ENCODE measurements at places on chromosomes 1 and 21. TPM values are rescaled to one million over a fixed set of nuclear protein-coding genes. Genes with fewer than 3 reads are reported as not detected.

KISS1 gene
- 2.9 TPM for total RNA-seq

RHEX gene
- 17.3 TPM for total RNA-seq

ASTN1 gene
- total RNA-seq = 0.20 TPM

CD48 gene
- total RNA-seq = 21.5 TPM

TPM3 gene
- total RNA-seq = 326 TPM

RNF207 gene
- 12.7 TPM for total RNA-seq

KIF26B gene
- total RNA-seq = 3.4 TPM

IFI44 gene
- 63.2 TPM for total RNA-seq

DNA sequence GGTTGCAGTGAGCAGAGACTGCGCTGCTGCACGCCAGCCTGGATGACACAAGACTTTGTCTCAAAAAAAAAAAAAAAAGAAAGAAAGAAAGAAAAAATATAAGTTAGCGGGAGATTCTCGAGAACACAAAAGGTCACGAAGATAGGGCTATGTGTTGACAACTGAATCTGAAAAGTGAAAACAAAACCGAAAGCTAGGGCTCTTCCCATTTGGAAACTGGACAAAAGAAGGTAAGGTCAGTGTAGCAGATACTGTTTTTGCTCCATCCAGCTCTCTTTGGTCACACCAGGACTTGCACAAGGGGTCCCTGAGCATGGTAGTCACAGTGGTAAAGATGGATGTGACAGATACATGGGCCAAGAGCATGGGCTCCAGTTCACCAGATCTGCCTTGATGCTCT lies 60.4 kb upstream of the MAP10 start:
- no peak for DNase-seq

- DNase-seq = no peak
These were observed 83.8 kb upstream of the HOOK1 start for GRCh38 chr1:59730759-59731478.

- DNase-seq = no peak
These were observed 16.2 kb downstream of the COL16A1 start for GRCh38 chr1:31687601-31688000.

DNA sequence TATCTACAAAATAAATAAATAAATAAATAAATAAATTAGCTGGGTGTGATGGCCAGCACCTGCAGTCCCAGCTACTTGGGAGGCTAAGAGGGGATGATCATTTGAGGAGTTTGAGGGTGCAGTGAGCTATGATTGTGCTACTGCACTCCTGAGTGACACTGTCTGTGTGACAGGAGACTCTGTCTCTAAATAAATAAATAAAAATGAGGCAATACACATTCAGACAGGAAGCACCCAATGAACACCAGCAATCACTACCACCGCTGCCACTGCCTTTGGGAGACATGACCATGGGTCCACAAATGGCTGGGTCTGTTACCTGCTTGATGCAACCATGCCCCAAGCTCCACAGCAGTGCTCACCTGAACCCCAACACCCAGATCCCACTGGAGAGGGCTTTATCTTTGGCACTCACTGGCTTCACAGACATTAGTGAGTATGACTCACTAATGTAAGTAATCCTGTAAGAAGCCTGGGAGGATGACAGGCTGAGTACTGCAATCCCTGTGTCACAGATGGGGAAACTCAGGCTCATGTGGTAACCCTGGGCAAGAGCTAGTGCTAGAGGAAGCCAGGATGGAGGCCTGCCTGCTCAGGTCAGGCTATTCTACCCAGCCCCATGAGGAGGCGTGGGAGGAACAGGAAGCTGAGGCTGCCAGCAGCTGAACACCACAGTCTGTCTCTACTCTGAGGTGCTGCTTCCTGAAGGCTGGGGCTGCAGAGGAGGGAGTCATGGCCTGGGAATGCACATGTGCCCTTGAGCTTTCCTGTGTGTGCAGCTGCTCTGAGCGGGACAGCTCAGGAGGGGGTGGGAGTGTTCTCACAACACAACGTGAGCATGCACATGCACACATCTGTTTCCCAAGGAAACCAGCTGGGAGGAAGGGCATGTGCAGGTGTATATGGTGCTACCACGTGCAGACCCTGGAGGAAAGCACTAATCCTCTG lies 43.0 kb downstream of the SLC9A1 start:
- DNase-seq = peak; percentile 92

- no peak for DNase-seq
These were observed 35.8 kb downstream of the WNT4 start for GRCh38 chr1:22107126-22107525.

DNA sequence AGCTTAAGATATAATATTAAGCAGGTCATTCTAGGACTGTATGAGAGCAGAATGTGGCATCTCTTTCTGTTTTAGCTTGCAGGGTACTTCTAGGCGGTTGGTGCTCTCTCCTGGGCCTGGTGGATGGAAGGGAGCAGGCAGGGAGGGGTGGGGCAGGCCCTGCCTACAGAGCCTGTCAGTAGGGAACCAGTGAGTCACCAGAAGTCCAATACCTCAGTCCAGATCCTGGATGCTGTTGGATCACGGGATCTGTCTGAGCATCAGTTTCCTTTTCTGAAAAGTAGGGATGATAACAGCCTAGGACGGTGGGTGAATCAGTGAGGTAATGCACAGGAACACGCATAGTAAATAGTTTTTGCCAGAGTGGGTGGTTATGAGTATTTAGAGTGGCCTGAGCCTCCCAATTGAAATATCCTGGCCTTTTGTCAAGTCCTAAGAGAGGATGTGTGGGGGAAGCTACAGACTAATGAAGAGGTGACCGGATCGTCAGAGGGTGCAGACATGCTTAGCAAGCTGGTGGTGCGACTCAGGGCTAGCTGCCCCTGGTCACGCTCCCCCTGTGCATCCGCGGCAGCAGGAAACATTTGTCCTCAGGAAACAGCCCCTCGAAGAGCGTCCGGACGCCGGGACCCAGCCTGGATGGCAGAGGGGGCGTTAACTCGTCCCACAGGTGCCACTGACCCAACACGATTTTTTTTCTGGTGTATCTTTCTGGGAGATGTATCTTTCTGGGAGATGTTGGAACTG lies 23.9 kb downstream of the NAV1 start:
- DNase-seq = no peak
